HCT116 (cell line): ENCODE measurements at places on chromosomes 7 and 10.
A peak's percentile ranks its signal among the peaks of the same experiment; 100 is the strongest.

DNA sequence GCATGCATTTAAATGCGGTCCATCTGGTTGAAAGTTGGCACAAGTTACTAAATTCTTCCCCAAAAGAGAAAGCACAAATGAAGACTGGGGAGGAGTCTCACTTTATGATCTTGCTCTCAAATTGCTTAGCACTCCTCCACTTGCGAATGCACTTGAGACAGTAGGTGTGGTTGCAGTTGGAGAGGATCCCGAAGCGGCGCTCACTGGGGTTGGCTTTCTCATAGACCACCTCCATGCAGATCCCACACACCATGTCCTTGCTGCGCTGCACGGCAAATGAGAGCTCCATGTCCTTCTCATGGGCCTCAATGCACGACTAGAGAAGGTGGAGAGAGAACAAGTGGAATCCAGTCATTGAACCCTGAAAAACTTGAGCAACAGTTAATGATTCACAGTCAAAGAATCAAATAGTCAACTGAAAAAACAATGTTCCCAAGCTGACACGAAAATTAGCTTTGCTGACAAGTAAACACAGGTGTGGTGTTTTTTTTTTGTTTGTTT lies 22.7 kb downstream of the MKRN1 start:
- no peak for DNase-seq

DNA sequence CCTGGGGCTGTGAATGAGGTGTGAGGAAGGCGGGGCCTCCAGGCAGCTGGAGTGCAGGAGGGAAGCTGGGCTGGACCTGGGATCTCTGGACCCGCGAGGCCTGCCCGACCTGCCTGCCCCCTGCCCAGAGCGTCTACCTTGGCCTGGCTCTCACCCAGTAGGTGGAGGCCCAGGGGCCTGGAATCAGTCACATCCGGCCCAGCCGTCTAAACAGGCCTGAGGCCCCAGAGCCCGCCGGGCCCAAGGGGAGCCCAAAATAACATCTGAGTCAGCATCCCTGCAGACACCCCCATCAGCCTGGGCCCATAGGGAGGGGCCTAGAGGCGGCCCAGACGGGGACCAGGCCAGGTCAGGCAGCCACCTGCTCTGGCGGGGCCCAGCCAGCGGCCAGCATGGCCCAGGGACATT lies 15.1 kb upstream of the ELN start:
- no peak for DNase-seq

DNA sequence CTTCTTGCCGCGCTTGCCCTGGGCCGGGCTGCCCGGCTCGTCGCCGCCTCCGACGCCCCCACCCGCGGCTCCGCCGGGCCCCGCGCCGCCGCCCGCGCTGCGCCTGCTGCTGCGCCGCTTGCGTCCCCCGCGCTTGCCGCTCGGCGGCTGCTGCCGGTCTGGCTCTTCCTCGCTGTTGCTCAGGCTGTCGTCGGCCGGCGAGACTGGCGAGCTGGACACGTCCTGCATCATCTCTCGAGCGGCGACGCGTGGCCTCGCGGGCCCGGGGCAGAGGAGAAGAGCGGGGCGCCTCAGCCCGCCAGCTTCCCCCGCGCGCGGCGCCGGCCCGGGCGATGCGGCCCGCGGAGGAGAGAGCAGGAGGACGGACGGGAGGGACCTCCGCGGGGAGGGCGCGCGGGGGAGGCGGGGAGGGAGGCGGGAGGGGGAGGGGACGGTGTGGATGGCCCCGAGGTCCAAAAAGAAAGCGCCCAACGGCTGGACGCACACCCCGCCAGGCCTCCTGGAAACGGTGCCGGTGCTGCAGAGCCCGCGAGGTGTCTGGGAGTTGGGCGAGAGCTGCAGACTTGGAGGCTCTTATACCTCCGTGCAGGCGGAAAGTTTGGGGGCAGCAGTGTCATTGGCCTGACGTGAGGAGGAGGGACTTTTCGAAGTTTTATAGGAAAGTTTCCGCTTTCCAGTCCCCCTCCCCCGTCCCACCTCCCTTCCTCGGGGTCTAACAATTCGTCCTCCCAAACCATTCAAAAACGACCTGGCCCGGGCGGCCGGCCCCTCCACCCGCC lies at the start of gene TWIST1:
Gene TWIST1 (minus strand): TSS at position 546 of the 779 bp plus-strand sequence. CDS start 315 bp downstream, at position 231.
- no peak for DNase-seq

GRCh38 chr7:129605960-129606614 lies 5.4 kb upstream of the NRF1 start:
- no peak for DNase-seq

DNA sequence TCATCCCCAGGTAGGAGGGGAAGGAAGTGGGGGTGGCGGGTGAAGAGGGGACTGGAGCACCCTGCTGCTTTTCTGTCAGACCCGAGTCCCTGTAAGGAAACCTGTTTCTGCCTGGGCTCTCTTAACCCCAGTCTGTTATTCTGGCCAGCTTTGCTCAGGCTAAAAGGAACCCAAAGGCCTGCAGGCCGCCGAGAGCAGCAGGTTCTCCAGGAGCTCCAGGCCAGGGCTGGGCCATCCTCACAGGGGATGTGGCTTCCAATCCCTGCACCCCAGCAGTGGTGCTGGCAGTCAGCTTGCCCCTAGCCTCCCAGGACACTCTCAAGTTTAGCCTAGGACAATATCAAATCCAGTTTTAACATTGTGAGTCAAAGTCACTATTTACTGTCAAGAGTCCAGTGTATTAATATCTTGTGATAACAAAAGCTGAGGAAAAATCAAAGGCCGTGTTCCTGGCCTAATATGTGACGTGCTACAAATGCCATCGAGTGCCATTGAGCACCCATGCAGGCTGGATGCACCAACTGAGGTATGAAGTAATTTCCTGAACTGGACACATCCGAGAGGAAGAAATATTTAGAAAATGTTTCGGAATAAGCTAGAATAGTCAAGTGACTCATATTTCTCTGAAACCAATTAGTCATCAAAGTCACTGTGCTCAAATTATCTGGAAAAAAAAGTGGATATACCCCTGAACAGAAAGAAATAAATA lies 7.0 kb downstream of the PKD1L1 start:
- no peak for DNase-seq

- no peak for DNase-seq
These were observed 25.5 kb downstream of the IL15RA start for GRCh38 chr10:5951721-5952407.

DNA sequence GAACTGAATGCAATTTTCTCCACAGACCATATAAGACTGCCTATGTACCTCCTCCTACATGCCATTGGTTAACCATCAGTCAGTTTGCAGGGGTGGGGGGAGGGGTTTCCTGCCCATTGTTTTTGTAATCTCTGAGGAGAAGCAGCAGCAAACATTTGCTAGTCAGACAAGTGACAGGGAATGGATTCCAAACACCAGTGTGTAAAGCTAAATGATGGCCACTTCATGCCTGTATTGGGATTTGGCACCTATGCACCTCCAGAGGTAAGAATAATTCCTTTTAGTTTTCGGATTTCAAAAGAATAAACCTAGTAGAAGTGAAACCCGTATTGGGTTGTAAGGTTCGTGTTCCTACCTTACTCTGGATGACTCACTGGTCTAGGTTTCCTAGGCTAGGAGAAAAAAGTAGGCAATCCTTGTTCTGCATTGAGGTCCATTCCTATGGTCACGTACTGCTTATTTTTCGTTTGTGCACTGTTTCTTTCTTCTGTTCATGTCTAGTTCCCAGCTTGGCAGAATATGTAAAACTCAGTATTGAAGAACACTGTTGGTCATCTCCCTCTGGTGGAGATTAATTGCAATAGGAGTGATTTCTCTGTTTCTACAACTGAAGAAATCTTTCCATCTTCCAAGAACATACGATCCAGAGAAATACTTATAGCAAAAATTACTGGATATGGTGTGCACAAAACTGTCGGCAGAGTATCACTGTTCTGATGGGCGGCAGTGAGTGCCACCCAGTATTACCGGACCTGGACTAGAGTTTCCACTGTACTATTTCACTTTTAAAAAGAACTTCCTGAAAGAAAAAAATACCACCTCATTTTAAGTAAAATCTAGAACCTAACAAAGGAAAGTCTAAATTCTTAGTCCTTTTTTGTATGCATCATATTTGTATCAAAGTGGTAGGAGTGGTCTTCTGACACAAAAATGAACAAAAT lies at the start of gene AKR1C3:
Gene AKR1C3 (plus strand): TSS at position 150 of the 941 bp plus-strand sequence. CDS start 31 bp downstream, at position 181.
- DNase-seq, result peak; percentile 51
